Right ventricle myocardium inferior (tissue), 1 donor: ENCODE measurements at places on chromosomes 1 and 21. TPM values are rescaled to one million over a fixed set of nuclear protein-coding genes. Genes with fewer than 3 reads are reported as not detected.

The TAL1 gene
- total RNA-seq = 3.5 TPM

The RNU1-4 gene
- 4,572 TPM for total RNA-seq

DNA sequence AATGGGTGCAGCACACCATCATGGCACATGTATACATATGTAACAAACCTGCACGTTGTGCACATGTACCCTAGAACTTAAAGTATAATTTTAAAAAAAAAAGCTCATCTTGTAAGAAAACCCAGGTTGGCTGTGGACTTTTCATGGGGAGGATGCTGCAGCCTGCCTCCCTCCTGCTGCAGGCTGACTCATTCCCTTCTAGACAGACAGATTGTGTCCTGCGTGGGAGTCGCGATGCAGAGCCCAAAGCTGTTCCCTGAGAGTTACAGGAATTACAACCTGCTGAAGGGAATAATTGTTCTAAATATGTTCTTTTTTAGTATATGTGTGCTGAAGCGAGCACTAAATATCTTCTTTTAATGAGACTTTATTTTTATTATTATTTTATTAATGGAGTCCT lies 93.2 kb downstream of the TBX19 start:
- DNase-seq = no peak

GRCh38 chr1:16938351-16939321 lies 16.9 kb downstream of the CROCC start:
- no peak for DNase-seq

DNA sequence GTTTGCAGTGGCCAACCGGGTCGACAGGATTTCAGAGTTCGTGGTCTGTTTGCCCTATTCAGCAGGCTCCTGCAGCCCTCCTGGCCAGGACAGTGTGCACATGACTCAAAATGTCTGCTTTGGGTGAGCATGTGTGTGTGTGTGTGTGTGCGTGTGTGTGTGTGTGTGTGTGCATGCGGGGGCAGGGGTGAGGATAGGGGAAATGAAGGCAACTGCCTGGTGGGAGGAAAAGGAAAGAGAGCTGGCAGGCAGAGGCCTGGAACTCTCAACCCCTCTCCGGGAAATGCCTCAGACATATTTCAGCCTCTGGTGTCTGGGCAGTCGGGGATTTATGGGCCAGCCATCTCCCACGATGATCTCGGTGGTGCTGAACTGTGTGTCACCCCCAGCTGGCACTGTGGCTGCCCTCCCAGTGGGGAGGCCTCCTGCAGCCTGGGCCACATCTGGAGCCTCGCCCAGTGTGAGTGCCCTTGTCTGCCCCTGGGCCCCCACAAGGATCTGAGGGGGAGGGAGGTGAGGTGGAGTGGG lies 15.2 kb downstream of the CDCP2 start:
- no peak for DNase-seq

GRCh38 chr1:147336291-147336690 lies 93.8 kb downstream of the CHD1L start:
- no peak for DNase-seq

GRCh38 chr1:76075188-76075489 lies 593 bp downstream of the ST6GALNAC3 start:
- DNase-seq = no peak

DNA sequence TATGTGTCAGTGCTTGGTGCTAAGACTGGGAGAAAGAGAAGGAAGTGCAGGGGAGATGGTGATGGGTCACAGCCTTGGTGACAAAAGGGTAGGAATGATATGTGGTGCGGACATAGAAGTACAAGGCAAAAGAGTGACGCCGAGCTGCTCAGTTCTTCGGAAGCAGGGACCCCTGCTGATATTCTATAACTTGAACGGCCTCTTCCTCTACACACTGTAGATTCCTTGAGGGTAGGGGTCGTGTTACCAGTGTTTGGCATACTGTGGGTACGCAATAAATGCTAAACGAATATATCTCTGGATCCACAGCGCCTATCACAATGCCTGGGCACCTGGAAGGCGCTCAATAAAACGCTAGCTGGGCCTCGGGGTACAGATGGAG lies 488 bp downstream of the DBT start:
- no peak for DNase-seq
